Gastrocnemius medialis (tissue), 4 donors: ENCODE measurements at places on chromosomes 7 and 10.

- no peak for DNase-seq
- H3K4me3 ChIP-seq, result no peak overlapping the region
- H3K4me1 ChIP-seq, result no peaks in the 10 kb centered on the region
- no peaks in the 10 kb centered on the region for H3K27me3 ChIP-seq
These were observed 7.6 kb upstream of the BPGM start for GRCh38 chr7:134639061-134639460.

DNA sequence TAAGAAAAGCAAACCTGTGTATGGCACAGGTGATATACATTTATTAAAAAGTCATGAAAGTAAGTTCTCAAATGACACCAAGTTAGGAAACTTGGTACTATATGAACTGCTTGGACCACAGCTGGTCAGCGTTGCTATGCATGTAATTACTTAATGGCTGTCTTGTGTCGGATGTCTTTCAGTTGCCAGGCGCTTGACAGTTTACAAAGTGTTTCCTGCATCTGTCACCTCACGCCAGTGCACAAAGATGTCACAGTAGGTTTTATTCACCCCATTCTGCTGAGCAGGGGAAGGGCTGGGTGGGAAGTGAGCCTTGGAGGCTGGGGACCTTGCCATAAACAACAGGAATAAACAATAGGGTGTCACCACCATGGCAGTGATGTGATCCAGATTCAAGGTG is 35.8 kb downstream of the ADAM12 start:
- no peak overlapping the region for H3K4me3 ChIP-seq
- no peak for DNase-seq
- H3K27ac ChIP-seq, result no peak overlapping the region
- H3K4me1 ChIP-seq, result no peaks in the 10 kb centered on the region
- no peaks in the 10 kb centered on the region for H3K27me3 ChIP-seq

DNA sequence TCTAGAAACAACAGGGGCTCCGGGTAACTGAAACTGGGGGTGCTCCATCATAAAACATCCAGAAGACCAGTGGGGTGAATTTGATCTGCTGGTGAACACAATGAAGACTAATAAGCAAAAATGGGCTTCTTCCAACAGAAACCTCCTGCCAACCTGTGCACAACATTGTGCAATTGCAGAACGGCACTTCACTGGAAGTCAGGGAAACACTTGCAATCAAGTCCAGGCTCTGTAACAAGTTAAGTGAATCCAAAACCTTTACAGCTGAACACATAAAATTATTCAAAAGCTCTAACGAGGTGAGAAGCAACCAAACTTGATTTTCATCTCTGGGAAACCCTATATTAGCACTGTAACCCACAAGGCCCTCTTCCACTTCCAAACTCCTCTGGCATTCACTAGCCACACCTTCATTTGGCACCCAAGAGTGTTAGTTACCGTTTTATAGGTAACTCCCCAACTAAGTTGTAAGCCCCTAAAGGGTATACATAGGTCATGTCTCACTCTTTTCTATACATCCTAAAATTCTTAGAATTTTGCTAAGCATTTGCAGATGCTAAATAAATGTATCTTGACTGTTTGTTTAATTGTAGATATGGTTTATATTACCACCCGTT is 22.0 kb downstream of the IMMP2L start:
- no peak for DNase-seq
- H3K4me1 ChIP-seq, result peaks cover 8% of the 10 kb centered on the region
- no peaks in the 10 kb centered on the region for H3K36me3 ChIP-seq
- H3K4me3 ChIP-seq, result no peak overlapping the region
- H3K27ac ChIP-seq, result no peak overlapping the region

GRCh38 chr7:51611937-51612336 is 295.3 kb upstream of the COBL start:
- no peaks in the 10 kb centered on the region for H3K4me1 ChIP-seq

- DNase-seq, result no peak
- no peaks in the 10 kb centered on the region for H3K4me1 ChIP-seq
- no peak overlapping the region for H3K4me3 ChIP-seq
These were observed 57.8 kb upstream of the RAB18 start for GRCh38 chr10:27446091-27446918.

GRCh38 chr7:134694299-134694698 is 47.6 kb downstream of the BPGM start:
- no peaks in the 10 kb centered on the region for H3K36me3 ChIP-seq
- H3K4me3 ChIP-seq, result no peak overlapping the region
- H3K27me3 ChIP-seq, result no peaks in the 10 kb centered on the region

- H3K27me3 ChIP-seq, result no peaks in the 10 kb centered on the region
- H3K4me3 ChIP-seq, result no peak overlapping the region
- H3K36me3 ChIP-seq, result no peaks in the 10 kb centered on the region
- peaks cover 4% of the 10 kb centered on the region for H3K4me1 ChIP-seq
- peak overlapping the region; percentile 55 for H3K27ac ChIP-seq
These were observed 8.9 kb upstream of the TSPAN13 start for GRCh38 chr7:16744518-16745250.

DNA sequence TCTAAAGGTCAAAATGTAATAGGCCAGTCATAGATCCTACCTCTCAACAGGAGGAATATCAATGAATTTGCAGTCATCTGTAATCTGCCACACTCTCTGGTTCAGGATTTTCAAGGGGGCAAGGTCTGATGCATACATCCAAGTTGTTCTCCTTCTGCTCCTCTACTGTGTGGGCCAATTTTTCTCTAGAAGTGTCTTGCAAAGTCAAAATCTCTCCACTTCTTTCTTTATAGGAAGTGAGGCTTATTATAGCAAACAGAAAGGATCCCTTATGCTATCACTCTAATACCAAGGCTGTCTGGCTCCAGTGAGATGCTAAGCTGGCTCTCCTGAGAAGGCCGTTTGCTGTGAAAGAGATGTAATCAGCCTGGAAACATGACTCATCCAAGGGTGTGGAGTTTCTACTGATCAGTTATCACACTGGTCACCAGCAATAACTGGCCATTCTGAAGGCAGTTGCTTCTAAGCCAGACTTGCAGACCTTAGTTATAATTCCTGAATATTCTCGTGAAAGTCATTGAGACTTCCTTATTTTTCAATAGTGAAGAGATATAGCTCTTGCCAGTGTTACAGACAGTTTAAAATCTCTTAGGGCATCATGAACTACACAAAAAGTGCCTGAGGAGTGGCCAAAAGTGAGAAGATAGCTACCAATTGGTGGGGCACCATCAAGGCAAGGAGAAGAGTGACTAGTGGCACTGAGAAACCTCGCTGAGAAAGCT is 43.2 kb upstream of the LRGUK start:
- DNase-seq, result no peak
- H3K4me1 ChIP-seq, result no peaks in the 10 kb centered on the region
- H3K27ac ChIP-seq, result no peak overlapping the region
- no peaks in the 10 kb centered on the region for H3K36me3 ChIP-seq

- peaks cover 55% of the 10 kb centered on the region for H3K4me1 ChIP-seq
- no peak overlapping the region for H3K4me3 ChIP-seq
- H3K27ac ChIP-seq, result peak overlapping the region; percentile 60
- H3K27me3 ChIP-seq, result no peaks in the 10 kb centered on the region
These were observed 53.3 kb downstream of the DNAJB6 start for GRCh38 chr7:157389951-157390730.

DNA sequence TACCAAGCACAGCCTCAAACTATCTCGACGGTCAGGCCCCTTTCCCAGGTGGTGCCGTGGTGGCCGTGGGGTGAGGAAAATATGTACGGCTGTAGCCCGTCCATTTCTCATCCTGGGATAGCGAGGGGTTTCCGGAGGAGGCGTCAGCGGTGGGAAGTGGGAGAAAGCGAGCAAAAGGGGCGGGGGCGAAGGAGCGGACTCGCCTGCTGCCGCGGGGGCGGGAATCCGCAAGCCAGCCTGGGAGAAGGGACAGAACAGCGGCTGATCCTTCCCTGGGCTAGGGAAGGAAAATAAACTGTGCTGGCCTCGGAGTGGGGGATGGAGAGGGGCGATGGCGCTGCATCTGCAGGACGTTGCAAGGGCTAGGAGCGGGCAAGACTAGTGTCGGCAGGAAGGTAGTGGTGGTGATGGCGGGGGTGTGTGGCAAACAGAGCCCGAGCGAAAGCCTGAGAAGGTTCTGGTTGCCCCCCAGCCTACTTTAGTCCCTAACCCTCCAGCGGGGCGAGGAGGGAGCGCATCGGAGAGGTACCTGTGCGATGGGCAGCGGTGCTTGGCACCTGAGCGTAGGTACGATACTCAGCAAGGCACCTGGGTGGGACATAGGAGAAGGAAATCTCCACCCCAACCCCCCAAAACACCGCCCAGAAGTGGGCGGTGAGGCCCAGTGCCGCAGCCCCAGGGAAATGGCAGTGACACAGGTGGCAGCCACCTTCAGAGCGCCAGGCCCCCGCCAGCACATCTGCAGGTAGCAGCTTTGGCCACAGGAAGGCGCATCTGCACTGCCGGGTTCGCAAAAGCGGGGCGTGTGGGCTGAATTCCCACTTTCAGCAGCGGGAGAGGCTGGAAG is 49.9 kb upstream of the STEAP1B start:
- no peaks in the 10 kb centered on the region for H3K4me1 ChIP-seq
- peak overlapping the region; percentile 20 for H3K4me3 ChIP-seq
- H3K36me3 ChIP-seq, result no peaks in the 10 kb centered on the region
- H3K27ac ChIP-seq, result no peak overlapping the region
- DNase-seq, result no peak
- H3K27me3 ChIP-seq, result peaks cover 11% of the 10 kb centered on the region

- H3K27ac ChIP-seq, result no peak overlapping the region
- no peak overlapping the region for H3K4me3 ChIP-seq
- H3K27me3 ChIP-seq, result no peaks in the 10 kb centered on the region
- no peaks in the 10 kb centered on the region for H3K4me1 ChIP-seq
- no peak for DNase-seq
- H3K36me3 ChIP-seq, result no peaks in the 10 kb centered on the region
These were observed 117.4 kb upstream of the PFKP start for GRCh38 chr10:2949948-2950354.

- no peak for DNase-seq
- H3K4me3 ChIP-seq, result no peak overlapping the region
- no peak overlapping the region for H3K27ac ChIP-seq
- peaks cover 39% of the 10 kb centered on the region for H3K27me3 ChIP-seq
- peaks cover 5% of the 10 kb centered on the region for H3K4me1 ChIP-seq
These were observed 1.0 kb upstream of the NKX6-2 start for GRCh38 chr10:132786884-132787494.

DNA sequence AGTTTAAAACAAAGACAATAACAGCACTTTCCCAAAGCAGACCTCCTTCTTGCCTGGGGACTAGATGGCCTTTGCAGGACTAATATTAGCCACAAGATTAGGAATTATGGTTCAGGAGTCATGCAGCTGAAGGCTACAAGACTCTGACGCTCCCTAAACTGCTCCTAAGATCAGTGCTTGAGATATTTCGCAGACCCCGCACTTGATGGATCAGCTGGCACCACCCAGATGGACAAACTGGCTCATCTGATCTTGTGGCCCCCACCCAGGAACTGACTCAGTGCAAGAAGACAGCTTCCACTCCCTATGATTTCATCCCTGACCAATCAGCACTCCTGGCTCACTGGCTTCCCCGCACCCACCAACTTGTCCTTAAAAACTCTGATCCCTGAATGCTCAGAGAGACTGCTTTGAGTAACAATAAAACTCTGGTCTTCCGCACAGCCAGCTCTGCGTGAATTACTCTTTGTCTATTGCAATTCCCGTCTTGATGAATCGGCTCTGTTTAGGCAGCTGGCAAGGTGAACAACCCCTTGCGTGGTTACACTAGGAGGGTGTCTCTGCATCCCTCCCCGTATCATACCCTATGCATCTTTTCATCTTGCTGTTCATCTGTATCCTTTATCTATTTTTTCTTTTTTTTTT is 26.9 kb upstream of the NRBF2 start:
- no peaks in the 10 kb centered on the region for H3K36me3 ChIP-seq
- H3K4me1 ChIP-seq, result no peaks in the 10 kb centered on the region
- H3K27ac ChIP-seq, result no peak overlapping the region
- H3K27me3 ChIP-seq, result no peaks in the 10 kb centered on the region

- no peaks in the 10 kb centered on the region for H3K27me3 ChIP-seq
- no peaks in the 10 kb centered on the region for H3K36me3 ChIP-seq
- H3K27ac ChIP-seq, result no peak overlapping the region
- no peak overlapping the region for H3K4me3 ChIP-seq
- no peak for DNase-seq
These were observed 309.8 kb upstream of the KIAA1217 start for GRCh38 chr10:23899166-23899565.

GRCh38 chr10:71414359-71414758 is 17.6 kb downstream of the CDH23 start:
- no peak overlapping the region for H3K27ac ChIP-seq
- no peaks in the 10 kb centered on the region for H3K36me3 ChIP-seq
- no peak overlapping the region for H3K4me3 ChIP-seq
- no peak for DNase-seq
- no peaks in the 10 kb centered on the region for H3K27me3 ChIP-seq

GRCh38 chr10:77328272-77328816 is 309.3 kb downstream of the KCNMA1 start:
- DNase-seq, result no peak
- H3K4me1 ChIP-seq, result peaks cover 14% of the 10 kb centered on the region

- DNase-seq, result no peak
- no peaks in the 10 kb centered on the region for H3K4me1 ChIP-seq
- peaks cover 11% of the 10 kb centered on the region for H3K27me3 ChIP-seq
- no peak overlapping the region for H3K27ac ChIP-seq
- H3K36me3 ChIP-seq, result no peaks in the 10 kb centered on the region
These were observed 19.6 kb downstream of the KNDC1 start for GRCh38 chr10:133179651-133180050.

DNA sequence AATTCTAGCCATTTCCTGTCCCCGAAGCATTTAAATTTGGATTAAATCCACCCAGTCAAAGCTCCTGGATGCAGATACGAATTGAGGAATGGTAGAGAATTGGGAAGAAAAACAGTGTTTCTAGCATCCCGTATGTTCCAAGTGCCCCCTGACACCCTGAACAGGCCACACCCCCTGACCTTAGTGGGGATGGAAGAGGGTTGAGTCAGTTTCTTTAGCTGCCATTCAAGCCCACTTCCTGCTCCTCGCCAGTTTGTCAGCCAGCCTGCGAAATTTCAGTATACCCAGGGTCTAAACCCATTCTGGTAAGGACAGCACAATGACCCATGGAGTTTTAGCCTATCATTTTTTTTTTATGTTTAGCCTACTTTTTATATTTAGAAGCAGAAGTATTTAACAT is 101.1 kb downstream of the PKD1L1 start:
- H3K27me3 ChIP-seq, result no peaks in the 10 kb centered on the region
- no peaks in the 10 kb centered on the region for H3K36me3 ChIP-seq
- H3K4me3 ChIP-seq, result no peak overlapping the region
- DNase-seq, result no peak

DNA sequence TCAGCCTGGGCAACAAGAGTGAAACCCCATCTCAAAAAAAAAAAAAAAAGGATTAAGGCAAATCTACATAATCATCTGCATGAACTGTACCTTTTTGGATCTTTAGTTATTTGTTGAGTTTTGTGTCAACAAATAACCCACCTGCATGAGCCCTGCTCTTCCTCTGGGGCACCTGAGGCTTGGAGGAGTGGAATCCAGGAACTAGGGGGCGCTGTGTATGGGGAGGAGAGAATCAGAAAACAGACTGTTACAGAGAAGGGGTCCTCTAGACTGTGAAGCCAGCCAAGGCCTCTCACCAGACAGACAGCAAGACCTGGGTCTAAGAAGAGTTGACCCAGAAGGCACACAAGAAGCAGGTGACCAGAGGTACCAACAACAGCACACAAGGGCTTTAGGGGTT is 682.8 kb upstream of the NRP1 start:
- H3K4me3 ChIP-seq, result no peak overlapping the region
- H3K27me3 ChIP-seq, result no peaks in the 10 kb centered on the region
- no peaks in the 10 kb centered on the region for H3K4me1 ChIP-seq
- no peaks in the 10 kb centered on the region for H3K36me3 ChIP-seq
